ENCODE measurements at places on chromosomes 12 and 14.

DNA sequence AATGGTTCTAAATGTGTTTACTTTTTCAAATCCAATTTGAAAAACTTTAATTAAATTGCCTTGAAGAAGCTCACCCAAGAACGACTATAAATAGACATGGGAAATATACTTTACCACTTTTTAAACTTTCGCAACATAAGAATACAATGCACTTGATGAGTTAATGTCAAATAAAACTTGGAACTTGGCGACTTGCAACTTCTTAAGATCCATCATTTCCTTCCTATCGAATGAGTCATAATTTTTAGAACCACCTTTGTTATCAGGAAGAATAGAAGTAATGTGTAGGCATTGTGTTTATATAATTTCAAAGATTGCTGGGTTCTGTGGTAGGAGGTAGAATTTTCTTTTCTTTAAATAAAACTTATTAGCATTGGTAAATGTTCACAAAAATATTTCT is 1417.4 kb upstream of the FLRT2 start:
- DNase-seq: no peak

DNA sequence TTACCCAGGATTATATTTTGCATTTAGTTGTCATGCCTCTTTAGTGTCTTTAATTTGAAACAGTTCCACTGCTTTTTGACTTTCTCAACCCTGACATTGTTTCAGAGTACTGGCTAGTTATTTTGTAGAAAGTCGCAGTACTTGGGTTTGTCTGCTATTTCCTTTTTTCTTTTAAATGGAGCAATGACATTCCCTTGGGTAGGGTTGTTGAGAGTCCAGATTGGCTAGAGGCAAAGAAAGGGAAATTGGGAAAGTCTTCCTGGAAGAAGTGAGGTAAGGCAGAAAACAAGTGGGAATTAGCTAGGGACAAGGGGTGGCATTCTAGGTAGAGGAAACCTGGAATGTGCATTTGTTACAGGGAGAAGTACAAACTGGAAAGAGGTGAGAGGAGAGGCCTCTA is 245.9 kb downstream of the EMP1 start:
- no peak for DNase-seq

GRCh38 chr12:52235001-52235764 is 2.1 kb downstream of the KRT7 start:
- no peak for DNase-seq

GRCh38 chr12:93855261-93855660 is 178.1 kb downstream of the CRADD start:
- DNase-seq: peak; percentile 25

DNA sequence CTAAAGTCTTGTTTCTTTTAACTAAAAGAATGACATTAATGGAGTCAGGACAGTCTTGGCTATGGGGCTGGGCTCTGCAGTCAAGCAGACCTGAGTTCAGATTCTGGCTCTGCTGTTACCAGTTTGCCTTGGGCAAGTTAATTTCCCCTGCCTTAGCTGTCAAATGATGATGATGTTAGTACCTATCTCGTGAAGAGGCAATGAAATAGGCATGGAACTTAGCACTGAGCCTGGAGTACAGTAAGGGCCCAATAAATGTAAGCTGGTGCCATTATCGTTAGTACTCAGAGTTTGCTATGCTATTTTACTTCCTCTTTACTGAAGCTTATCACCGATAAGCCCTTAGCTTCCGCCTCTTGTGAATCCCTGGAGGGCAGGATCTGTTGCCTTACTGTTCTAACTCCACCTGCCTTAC is 8.5 kb downstream of the FBXW8 start:
- peak; percentile 93 for DNase-seq

GRCh38 chr12:76307083-76307482 is 41.1 kb downstream of the BBS10 start:
- no peak for DNase-seq

DNA sequence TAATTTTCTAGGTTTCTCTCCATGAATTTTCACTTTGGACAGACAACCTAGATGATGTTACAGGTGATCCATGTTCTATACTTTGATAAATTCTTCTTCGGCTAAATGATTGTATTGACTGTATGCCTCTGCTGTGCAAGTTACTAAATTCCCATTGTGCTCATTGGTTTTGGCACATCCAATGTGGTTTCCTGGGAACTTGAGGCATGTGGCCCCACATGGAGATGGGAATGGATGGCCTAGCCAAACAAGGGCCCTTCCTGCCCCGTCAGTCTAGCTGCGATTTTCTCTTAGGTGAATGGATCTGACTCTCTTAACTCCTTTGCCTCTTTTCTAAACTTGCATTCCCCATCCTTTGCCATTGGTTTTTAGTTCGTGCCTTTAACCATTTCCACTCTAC is 186.2 kb downstream of the PELI2 start:
- DNase-seq: no peak

DNA sequence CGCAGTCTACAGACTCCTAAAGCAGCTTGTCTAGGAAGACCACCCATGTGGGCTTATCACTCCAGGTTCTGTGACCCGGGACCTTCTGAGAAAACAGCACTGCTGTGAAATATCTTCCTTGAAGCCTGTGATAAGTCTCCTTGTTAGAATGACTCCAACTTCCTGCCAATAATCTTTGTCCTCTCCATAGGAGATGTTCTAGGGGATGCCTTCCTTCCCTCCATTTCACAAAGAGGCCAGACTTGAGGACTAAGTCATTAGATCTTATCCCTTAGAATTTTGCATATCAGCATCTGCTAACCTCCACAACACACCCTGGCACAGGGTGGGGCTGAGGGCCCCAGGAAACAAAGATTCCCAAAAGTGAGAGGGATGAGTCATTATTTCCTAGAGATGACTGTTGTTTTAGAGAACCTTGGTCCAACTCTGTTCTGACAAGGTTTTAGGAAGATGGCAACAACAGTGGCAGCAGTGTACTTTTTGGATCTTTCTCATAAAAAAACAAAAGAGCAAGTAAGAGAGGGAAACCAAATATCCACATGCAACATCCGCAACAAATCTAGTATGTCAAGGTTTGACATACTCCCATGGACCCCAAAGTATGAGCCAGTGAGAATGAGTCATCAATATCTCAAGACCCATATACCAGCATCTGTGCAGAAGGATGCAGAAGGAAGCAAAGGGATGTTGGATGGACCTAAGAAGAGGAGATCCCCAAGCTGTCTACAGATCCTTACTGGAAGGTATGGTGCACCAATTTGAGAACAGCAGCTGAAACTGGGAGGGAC is 6.0 kb downstream of the LTB4R start:
- DNase-seq: no peak

GRCh38 chr12:107344035-107344808 is 250.9 kb upstream of the CRY1 start:
- DNase-seq: no peak

DNA sequence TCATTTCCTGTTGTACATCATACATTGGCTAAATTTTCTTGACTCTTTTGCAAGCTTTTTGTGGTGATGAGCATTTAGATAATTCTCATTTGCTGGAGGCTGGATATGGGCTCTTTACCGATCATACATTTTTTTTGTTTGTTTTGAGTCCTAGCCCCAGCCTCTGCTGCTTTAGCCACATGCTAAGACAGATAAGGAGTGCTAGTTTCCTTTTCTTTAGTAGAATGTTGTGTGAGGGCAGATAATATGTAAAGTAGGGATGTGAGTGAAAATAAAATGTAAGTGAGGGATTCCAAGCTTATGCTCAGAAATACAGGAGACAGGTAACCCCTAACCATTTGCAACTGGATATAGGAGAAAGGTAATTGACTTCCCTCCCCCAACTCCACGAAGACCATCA is 405.7 kb downstream of the TRHDE start:
- DNase-seq: peak; percentile 94

DNA sequence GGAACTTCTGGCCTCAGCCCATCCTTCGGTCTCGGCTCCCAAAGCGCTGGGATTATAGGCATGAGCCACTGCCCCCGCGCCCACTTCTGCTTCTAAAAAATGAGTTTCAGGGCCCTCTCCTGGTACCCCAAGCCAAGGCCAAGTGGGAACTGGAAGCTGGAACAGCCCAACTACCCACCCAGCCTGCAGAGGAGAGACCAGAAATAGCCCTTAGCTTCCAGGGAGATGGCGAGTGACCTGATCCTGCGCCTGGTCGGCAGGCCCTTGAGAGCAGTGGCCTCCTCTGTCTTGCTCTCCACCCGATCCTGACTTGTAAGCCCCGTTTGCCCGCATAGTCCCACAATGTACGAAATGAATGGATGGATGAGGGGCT is 31.2 kb upstream of the PLEKHG6 start:
- no peak for DNase-seq

GRCh38 chr12:63958876-63959580 is 114.5 kb downstream of the SRGAP1 start:
- DNase-seq: no peak

DNA sequence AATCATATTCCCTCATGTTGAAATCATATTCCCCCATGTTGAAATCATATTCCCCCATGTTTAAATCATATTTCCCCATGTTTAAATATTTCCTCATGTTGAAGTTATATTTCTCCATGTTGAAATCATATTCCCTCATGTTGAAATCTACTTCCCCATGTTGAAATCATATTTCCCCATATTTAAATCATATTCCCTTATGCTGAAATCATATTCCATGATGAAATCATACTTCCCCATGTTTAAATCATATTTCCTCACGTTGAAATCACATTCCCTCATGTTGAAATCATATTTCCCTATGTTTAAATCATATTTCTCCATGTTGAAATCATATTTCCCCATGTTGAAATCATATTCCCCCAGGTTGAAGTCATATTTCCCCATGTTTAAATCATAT is 34.6 kb upstream of the ADGRD1 start:
- no peak for DNase-seq

DNA sequence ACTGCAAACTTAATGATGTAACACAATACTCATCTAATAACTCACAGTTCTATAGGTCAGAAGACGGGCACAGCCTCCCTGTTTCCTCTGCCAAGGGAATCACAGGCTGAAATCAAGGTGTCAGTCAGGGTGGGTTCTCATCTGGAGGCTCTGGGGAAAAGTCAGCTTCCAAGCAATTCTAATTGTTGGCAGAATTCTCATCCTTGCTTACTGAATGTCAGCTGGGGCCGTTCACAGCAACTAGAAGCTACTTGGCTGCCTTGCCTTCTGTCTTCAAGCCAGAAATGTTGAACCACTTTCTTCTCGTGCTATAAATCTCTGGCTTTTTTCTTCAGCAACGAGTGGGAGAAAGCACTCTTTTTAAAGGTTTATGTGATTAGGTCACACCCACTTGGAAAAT is 80.1 kb upstream of the PDZRN4 start:
- DNase-seq: no peak

- no peak for DNase-seq
Observed at GRCh38 chr12:27604431-27604830, 80.4 kb downstream of the PPFIBP1 start.

DNA sequence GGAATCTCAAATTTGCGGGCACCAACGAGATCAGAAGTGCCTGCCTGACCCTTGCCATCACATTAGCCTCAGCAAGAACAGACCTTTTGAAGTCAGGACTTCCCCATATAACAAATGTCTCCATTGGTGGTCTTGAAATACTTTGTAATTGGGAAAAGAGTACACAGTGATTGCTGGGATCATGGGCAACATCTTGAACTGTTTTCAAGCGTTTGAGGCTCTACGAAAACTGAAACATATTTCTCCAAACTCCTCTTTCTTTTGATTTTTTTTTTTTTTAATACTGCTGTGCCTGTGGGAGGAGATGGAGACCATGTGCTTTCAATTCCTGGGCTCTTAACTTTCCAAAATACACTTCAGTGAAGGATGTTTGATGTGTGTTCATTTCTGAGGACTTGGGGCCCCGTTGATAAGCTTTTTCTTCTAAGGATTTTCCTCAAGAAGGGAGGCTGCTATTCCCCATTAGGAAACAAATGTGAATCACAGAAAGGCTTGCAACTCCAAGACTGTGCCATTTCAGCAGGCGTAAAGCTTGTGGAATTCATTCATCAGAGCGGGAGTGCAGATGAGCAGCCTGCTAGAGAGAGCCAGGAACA is 94.5 kb downstream of the TMEM132C start:
- no peak for DNase-seq

DNA sequence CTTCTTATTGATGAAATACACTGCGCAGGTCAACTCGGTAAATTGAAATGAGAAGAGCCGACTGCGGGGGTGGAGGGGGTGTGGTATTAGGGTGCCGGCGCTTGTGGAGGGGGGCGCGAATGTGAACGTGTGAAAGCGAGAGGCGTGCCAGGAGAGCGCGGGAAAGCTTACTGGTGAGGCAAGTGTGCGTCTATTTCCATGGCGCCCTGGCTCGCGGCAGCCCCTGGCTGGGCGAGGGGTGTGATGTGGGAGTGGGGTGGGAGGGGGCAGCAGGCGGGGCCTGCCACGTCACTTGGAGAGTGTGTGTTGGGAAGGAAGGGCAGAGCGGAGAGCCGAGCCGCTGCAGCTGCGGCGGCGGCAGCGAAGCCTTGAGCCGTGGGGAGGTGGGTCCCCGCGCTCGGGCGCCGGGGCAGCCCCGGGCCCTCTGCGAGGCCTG is 88.8 kb downstream of the GALNT8 start:
- DNase-seq: peak; percentile 13

GRCh38 chr12:75208856-75209811 is 505 bp downstream of the KCNC2 start:
- DNase-seq: peak; percentile 61

DNA sequence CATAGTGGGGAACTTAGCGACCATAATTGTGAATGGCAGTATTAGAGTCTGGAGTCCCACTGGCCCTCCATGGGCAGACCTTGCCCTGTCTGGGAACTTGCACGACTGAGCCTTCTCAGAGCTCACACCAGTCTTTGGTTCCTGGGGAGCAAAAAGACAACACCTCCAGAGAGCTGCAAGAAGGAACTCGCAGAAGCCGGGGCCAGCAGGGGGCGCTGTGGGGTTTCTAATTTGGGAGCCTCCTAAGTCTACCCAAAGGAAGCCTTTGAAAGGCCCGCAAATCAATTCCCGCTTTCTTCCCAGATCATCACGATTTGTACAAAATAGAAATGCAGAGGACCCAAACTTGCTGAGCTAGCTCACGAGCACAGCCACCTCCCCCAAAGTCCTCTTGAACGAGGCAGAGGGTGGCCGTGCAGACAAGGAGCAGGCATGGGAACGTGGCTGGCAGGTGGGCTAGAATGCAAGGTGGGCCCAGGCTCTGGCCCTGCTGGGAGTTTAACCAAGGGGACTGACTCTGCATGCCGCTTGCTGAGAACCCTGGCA is 46.3 kb upstream of the FBXO21 start:
- DNase-seq: peak; percentile 87

Measured in hematopoietic multipotent progenitor cell treated with erythropoietin and hydrocortisone succinate and interleukin-3 and kit ligand, for 4 days (in vitro differentiated cells).